ENCODE measurements at places on chromosomes 11 and 22.

DNA sequence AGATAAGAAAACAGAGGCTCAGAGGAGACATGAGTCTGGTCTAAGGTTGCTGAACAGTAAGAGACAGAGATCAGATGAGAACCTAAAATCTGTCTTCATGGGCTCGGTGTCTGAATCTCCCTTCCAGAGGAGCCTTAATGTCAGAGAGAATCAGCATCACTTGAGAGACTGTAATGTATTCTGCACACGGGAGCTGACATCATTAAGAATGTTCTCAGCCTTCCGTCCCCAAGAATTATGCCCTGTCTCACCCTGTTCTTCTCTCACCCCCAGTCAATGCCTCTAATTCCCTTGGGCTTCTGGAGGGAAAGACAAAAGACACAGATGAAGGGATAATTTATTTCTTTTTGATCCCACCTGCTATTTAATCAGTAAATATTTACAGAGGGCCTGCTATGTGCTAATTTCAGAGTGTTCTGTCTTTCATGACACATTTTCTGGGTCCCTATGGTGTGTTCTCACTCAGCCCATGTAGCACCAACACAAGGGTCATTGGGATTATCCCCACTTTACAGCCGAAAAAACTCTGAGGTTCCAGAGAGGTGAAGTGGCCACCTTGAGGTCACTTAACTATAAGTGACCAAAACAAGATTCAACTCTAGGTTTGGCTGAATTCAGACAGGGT, 61.8 kb downstream of the CD82 start:
- no peak for DNase-seq

- DNase-seq: no peak
Observed at GRCh38 chr11:749731-750130, 2.5 kb downstream of the TALDO1 start.

GRCh38 chr11:133284156-133284555, 248.1 kb downstream of the OPCML start:
- DNase-seq: no peak

- no peak for DNase-seq
Observed at GRCh38 chr11:58637371-58637770, 14.9 kb downstream of the CNTF start.

DNA sequence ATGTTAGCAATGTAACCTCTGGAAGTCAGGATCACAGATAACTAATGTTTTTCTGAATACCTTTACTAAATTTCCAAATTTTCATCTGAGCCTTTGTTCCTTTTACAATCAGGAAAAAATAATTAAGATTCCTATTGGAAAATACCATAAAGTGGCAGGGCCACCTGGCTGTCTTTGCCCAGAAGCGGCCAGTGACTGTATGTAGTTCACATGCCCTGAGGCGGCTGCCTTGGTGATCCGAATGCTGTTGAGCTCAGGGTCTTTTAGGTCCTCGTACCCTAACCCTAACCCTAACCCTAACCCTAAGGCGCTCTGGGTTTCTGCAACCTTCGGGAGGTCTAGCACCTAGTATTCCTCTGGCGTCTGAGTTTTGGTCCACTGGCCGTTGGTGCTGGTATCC, 8.5 kb upstream of the ARFGAP3 start:
- no peak for DNase-seq

DNA sequence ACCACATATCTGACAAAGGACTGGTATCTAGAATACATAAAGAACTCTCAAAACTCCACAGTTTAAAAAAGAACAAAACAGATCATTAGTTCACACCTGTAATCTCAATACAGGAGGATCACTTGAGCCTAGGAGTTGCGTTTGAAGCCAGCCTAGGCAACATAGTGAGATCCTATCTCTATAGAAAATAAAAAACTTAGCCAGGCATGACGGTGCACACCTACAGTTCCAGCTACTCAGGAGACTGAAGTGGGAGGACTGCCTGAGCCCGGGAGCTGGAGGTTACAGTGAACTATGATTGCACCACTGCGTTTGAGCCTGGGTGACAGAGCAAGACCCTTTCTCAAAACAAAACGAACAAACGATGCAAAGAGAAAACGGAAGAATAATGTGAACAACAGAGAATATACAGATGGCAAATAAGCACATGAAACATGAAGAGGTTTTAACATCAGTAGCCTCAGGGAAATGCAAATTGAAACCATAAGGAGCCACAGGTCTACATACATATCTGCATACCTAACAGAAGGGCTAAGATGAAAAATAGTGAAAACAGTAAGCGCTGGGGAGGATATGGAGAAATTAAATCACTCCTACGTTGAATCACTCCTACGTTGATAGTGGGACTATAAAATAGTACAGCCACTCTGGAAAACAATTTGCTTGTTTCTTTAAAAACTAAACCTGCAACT, 70.7 kb downstream of the DGCR2 start:
- DNase-seq: no peak
